ENCODE measurements at places on chromosomes 12 and 14.

DNA sequence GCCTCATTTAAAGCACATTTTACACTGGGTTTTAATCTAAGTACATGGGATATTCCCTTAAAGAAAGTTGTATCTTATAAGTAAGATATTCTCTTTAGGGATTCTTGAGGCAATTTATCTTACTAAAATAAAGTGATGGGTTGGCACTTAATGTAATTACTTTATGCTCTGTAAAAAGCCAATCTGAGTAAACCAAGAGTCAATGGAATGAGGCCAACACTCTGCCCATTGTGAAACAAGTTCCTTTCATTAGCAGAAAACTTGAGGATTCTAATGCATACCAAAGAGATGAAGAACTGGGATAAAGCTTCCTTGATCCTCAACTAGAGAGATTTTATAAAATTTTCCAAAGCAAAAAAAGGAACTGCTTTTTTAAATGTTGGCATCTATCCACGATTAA lies 121.2 kb downstream of the METTL25 start:
- no peak for DNase-seq

DNA sequence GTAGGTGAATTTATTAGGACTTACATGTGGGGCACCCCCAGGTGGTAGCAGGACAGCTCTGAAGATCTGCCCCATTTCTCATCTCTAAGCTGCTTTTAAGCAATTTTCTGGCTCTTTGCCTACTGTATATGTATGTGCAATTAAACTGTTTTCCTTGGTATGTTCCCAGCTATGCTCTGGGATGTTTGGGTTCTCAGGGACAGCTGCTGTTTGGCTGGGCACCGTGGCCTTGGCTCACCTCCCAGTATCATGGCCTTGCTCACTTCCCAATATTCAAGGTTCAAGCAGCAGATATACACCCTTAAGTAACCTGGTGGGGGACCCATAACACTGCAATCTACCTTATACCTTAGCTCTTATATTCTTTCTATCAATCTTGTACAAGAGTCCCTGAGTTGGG lies 53.7 kb upstream of the KITLG start:
- no peak for DNase-seq

DNA sequence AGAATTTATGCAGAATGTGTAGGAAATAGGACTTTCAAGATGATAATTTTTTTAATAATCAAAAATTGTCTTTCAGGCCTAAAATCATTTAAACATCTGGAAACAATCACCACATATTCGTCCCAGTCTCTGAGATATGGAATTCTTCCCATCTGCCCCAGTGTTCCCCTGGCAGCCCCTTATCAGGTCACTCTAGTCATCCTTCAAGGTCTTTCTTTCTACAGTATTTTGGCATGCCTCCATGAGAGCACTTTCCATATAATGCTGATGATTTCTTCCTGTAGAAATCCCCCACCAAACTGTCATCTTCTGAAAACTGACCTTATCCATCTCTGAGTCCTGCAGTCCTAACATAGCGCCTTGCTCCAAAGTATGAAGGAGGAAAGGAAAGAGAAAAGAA lies 422.1 kb downstream of the RPS29 start:
- no peak for DNase-seq

DNA sequence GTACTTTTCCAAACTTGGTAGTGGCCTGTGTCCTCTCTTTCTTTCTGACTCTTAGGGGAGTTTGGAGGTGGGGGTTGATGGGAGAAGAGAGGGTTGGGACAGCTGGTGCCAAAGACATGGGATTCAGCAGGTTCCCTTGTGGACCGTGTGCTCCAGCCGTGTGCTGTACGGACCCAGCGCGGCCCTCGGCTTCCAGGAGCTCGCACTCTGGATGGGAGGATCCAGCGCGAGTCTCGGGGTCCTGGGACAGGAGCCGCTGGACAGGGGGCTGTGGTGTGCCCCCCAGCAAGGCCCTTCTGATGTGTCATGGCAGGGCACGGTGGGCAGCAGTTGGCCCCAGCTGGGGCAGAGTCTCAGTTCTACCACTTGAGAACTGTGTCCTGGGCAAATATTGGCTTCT lies 45.0 kb upstream of the TSPAN9 start:
- DNase-seq = no peak

- no peak for DNase-seq
These were observed 28.6 kb downstream of the SOAT2 start for GRCh38 chr12:53131844-53132243.

DNA sequence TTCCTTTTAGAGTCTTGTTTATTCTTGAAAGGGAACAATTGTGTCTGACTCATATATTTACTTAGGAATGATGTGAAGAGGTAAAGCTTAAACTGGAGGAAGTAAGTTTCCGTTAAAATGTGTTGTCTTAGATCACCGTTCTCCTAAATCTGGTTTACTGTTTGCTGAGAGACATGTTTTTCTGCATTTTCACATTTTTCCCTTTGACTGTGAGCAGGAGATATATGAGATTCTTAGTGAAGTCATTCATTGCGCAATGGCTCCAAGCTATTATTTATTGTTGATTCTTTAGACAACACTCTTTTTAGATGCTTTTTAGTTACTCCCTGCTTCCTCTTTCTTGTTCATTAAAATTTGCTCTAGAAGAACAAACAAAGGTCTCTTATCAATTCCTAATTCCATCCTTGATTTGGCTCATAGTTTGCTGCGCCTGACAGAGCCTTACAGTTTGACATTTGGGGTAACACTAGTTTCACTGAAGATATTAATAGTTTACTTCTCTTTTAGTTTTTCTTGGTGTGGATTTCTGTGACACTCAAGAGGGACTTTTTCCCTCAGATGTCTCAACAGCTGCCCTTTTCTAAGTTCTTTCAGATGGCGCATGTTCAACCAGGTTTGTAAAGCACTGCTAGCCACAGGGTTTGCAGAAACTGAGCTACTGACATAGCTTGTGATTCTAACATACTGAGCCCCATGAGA lies 11.4 kb downstream of the CLECL1 start:
- no peak for DNase-seq

GRCh38 chr14:91985521-91986255 lies 38.2 kb upstream of the FBLN5 start:
- no peak for DNase-seq

GRCh38 chr12:80714055-80714454 lies 2.7 kb upstream of the MYF5 start:
- no peak for DNase-seq

DNA sequence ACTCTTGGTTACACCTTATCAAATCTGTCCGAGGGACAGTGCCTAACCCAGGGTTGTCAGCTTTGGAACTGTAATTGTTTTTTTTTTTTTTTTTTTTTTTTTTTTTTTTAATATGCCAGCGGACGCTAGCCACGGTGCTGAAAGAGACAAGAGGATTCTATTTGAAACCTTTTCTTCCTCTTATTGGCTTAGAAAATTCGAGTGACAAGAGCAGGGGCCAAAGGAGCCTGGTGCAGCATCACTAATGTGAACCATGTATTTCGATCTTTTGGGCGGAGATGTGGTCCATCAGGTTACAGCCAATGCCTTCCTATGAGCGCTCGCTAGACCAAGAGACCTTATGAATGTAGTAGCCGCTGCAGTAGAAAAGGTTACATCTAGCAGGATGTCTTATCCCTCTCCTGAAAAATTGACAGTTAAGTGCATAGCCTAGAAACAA lies 922 bp downstream of the PTPRR start:
- no peak for DNase-seq

DNA sequence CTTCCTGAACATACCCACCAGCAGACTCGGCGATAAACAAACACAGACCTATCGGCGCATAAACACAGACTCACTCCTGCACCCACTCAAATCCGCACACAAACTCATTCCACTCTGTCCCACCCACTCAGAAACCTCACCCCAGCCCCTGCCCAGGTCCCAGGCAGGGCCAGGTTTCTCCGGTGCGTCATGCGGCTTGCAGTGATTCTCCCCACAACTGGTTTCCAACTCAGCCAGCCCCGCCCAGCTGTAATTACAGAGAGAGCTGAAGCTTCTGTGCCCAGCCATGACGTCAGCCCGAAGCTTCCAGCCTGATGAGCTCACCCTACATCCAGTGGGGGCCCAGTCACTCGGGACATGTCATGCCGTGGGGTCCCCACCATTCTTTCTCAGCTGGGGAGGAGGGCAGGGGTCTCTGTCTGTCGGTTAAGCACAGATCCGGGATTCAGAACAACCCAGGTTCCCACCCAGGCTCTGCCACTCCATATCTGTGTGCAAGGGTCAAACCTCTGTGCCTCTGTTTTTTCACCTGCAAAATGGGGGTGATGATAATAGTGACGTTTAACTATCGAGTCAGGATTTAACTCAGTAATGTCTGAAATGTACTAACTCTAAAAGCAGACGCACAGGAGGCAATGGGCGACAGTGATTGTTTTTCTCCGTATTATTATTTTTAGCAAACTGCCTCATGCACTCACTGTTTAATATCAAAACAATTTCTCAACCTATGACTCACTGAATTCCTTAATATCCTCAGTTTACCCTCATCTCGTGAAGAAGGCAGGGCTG lies 2.3 kb upstream of the HSPB8 start:
- no peak for DNase-seq

DNA sequence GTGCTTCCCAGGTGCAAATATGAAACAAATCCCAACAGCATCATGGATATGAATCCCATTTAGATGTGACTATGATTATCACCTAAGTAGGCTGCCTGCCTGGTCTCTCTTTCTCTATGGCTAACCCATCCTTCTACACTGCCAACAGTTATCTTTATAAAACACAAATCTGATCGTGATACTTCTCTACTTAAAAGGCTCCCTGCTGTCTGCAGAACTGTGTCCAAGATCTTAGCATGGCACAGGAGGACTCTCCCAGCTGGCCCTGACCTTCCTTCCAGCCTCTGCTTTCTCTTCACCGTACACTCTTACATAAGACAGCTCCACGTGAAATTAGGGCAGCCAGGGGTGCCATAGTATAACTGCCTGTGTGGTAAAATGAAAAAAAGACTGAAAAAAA lies 3.5 kb upstream of the SRGAP1 start:
- DNase-seq = no peak

DNA sequence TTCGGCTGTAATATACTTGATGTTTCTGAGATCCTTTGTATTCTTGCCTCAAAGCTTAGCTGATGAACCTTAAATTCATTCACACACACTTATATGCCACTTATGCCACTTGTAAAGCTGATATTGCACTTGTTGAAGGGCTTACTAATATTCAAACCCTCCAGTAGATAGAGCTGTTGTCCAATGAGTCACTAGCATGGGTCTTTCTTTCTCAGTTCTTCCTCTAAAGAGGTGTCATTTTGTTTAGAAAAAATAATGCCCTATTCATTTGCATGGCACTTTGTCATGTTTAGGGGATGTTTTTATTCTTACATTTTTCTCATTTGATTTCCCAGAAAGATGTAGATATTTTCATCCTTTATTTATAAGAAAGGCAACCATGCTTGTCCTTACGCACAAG lies 56.4 kb downstream of the MON2 start:
- peak; percentile 54 for DNase-seq

DNA sequence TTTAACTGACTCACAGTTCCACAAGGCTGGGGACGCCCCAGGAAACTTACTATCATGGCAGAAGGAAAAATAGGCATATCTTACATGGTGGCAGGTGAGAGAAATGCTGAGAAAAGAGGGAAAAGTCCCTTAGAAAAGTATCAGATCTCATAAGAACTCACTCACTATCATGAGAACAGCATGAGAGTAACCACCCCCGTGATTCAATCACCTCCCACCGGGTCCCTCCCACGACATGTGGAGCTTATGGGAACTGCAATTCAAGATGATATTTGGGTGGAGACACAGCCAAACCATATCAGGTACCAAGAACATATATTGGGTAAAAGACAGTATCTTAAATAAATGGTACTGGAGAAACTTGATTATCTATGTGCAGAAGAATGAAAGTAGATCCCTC lies 100.3 kb upstream of the FAR2 start:
- DNase-seq = no peak

DNA sequence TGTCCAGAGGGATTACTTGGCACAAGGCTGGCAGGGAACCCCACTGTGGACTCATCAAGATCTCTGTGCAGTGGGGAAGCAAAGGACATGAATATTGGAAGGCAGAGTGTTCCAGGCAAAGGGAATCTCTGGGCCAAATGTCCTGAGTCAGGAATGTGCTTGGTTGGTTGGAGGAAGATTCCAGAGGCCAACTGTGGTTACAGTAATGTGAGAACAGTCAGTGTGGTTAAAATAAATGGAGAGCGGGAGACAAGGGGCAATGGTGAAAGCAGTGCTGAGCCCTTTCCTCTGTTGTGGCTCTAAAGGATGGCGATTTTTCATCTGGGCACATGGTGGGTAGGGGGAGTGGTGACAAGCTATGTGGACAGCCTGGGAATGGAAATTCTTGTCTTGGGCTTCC lies 948.2 kb downstream of the BCL11B start:
- DNase-seq = no peak

DNA sequence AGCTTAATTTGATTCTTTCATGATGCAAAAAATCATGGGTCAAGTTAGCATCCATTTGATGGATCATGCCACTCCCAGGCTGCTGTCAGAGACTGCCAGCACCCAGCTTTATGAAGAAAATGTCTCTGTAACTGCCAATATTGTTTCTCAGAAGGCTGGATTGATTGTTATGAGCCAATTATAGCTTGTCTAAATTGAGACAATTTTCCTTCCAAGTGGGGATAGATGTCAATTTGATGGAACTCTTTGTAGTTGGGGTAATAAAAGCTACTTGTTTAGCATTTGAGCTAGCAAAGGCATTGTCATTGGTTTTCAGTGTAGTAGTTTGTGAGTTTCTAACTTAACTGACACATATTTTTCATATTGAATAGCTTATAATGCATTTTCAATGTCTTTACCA lies 82.1 kb upstream of the DACT1 start:
- DNase-seq = no peak

- DNase-seq = no peak
These were observed 37.9 kb downstream of the KICS2 start for GRCh38 chr12:64184216-64184615.

DNA sequence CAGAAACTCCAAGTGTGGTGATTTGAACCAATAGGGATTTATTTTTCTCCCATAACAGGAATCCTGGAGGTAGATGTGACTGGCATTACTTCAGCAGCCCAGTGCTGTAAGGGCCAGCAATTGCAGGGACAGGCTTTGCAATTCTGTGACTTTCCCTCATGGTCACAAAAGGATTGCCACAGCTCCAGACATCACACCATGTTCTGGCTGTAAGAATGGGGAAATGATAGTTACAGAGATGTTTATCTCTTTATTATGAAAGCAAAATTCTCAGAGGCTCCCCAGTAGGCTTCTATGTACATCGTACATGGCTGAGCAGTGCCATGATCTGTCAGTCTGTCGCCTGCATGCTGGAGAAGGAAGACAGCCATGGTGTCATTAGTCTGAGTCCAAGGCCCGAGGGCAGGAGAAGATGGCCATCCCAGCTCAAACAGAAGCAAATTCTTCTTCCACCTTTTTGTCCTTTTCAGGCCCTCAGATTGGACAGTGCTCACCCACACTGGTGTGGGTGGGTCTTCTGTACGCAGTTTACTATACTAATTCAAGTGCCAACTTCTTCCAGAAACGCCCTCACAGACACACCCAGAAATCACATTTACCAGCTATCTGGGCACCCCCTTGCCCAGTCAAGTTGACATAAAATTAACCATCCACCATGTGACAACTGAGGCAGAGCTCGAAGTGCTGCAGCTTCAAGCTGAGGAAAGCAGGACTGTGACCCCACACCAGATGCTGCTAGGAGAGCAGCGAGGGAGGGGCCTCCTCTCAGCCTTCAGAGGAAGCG lies 17.2 kb downstream of the ZBTB42 start:
- DNase-seq = no peak

GRCh38 chr14:106883218-106883692 lies 1356.9 kb downstream of the TMEM121 start:
- DNase-seq = peak; percentile 56

GRCh38 chr12:120984351-120984898 lies 6.1 kb downstream of the HNF1A start:
- no peak for DNase-seq

- DNase-seq = no peak
These were observed 115.2 kb downstream of the EGLN3 start for GRCh38 chr14:33835677-33836076.

GRCh38 chr12:1826867-1827705 lies 6.7 kb downstream of the LRTM2 start:
- no peak for DNase-seq

All from activated CD4-positive, alpha-beta T cell treated with anti-CD3 and anti-CD28 coated beads, Interleukin-10, Interleukin-2, amounts not matched to agents 100 ng/mL and 50 ng/mL, durations not matched to agents 16 hours and 8 hours (primary cell).